Endodermal cell (in vitro differentiated cells): ENCODE measurements at places on chromosomes 5 and 9.

GRCh38 chr9:35718721-35719511, 13.1 kb downstream of the TLN1 start:
- no peak for DNase-seq

GRCh38 chr5:2293906-2294305, 411.2 kb upstream of the IRX4 start:
- DNase-seq = peak; percentile 7

DNA sequence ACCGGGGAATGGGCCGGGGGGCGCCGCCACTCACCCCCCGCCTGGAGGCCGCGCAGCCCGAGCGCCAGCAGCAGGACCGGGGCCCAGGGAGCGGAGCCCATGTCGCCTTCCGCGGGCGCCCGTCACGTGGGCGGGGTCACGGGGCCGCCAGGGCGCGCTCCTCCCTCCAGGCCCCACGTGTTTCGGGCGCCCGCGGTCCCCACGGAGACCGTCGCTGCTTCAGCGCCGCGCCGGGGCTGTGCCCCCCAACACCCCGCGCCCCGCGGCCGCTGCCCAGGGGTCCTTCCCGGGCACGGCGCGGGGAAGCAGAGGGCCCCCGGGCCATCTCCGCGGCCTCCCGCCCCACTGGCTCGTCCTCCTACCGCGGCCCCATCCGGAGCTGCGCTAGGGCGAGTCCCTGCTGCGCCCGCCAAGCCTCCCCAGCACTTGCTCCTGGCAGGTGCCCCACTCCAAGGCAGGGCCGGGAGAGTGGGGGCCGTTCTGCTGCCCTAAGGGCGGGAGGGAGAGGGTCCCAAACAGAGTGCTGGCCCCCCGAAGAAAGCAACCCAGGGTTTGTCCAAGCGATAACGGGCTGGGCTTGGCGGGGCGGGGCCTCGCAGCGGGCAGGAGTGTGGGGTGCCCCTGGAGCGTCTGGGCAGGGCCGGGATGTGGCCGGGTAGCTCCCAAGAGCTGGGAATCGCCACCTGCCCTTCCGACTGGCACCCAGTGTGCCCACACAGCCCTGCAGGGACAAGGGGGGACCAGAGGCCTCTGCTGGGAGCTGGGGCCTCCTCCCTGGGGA, at the start of gene DPP7:
Gene DPP7 (minus strand): TSS at position 121 of the 781 bp plus-strand sequence. CDS start 20 bp downstream, at position 101.
- DNase-seq = peak; percentile 68

- DNase-seq = no peak
These were observed 21.1 kb upstream of the CPEB4 start for GRCh38 chr5:173866858-173867679.

- DNase-seq = no peak
These were observed 69.7 kb downstream of the CARTPT start for GRCh38 chr5:71788794-71789193.

- no peak for DNase-seq
These were observed at the start of gene CCDC192 for GRCh38 chr5:127702926-127703561. CCDC192 (plus strand) TSS chr5:127703391; CDS start chr5:127703446, 55 bp downstream.
